Vagina (tissue), 2 donors: ENCODE measurements at places on chromosomes 5 and 9. TPM values are rescaled to one million over a fixed set of nuclear protein-coding genes. Genes with fewer than 3 reads are reported as not detected.

DNA sequence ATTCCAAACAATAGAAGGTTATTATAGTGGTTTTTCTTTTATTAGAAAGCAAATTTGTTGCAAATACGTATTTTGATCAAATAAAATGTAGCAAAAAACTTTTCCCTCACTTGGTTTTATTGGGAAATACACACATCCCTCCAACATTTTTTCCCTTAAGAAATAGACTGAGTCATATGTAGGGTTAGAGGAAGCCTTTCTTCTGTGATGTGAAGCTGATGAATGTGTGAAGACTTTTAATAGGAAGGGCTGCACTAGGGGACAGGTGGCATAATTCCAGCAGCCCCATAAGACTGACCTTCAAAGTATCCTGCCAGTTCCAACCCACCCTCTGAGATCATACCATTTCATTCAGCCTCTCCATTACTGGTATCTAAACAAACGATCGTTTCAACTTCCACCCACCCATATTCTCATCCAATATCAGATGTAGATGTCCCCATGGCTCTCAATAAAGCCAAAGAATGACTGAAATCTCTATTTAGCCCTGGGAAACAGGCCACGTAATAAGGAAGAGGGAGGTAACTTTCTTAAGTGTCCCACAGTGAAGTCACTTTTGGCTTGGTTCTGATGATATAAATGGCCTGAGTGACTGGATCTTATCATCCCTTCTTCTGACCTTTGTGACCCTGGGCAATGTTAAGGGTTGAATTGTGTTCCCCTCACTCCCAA is 64.7 kb upstream of the LPAR1 start:
- H3K27ac ChIP-seq, result peak overlapping the region; percentile 56
- H3K4me1 ChIP-seq, result peaks cover 7% of the 10 kb centered on the region
- no peaks in the 10 kb centered on the region for H3K36me3 ChIP-seq
- no peaks in the 10 kb centered on the region for H3K27me3 ChIP-seq

GRCh38 chr5:5221724-5222123 is 81.6 kb downstream of the ADAMTS16 start:
- no peaks in the 10 kb centered on the region for H3K27me3 ChIP-seq
- DNase-seq, result no peak
- H3K4me3 ChIP-seq, result no peak overlapping the region
- H3K4me1 ChIP-seq, result no peaks in the 10 kb centered on the region
- H3K27ac ChIP-seq, result no peak overlapping the region

GAS1 gene
- 163 TPM for total RNA-seq

- H3K36me3 ChIP-seq, result no peaks in the 10 kb centered on the region
- H3K4me1 ChIP-seq, result no peaks in the 10 kb centered on the region
- H3K4me3 ChIP-seq, result no peak overlapping the region
- no peak overlapping the region for H3K27ac ChIP-seq
- DNase-seq, result no peak
- H3K27me3 ChIP-seq, result no peaks in the 10 kb centered on the region
Measured at GRCh38 chr9:15357050-15357653, 50.1 kb upstream of the TTC39B start.

DNA sequence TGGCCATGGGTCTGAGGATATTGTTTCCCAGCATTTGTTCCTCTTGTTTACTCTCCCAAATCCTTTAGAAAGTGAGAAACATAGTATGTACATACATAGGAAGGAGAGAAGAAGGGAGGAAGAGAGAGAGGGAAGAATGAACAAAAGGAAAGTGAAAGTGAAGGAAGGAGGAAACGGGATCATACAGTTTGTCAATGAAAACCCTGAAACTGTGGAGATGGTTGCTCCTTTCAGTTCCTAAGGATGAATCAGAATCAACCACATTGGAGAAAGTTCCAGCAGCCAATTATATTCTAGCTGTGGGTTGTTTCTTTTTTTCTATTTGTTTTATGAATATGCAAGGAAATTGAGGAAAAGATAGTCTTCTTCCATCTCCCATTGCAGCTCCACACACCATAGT is 396.5 kb downstream of the MLLT3 start:
- H3K4me3 ChIP-seq, result no peak overlapping the region
- H3K27me3 ChIP-seq, result no peaks in the 10 kb centered on the region
- no peak overlapping the region for H3K27ac ChIP-seq
- no peak for DNase-seq
- no peaks in the 10 kb centered on the region for H3K36me3 ChIP-seq

- no peak overlapping the region for H3K4me3 ChIP-seq
- H3K27ac ChIP-seq, result no peak overlapping the region
- DNase-seq, result no peak
- no peaks in the 10 kb centered on the region for H3K4me1 ChIP-seq
- peaks cover 3% of the 10 kb centered on the region for H3K36me3 ChIP-seq
Measured at GRCh38 chr5:119501671-119502179, 49.4 kb downstream of the HSD17B4 start.

EGR1 gene
- 119 TPM for total RNA-seq

BTNL8 gene
- not detected for total RNA-seq

- DNase-seq, result peak; percentile 81
- no peak overlapping the region for H3K4me3 ChIP-seq
- H3K36me3 ChIP-seq, result no peaks in the 10 kb centered on the region
- peaks cover 50% of the 10 kb centered on the region for H3K4me1 ChIP-seq
Measured at GRCh38 chr9:98995059-98995671, 51.5 kb downstream of the COL15A1 start.

GRCh38 chr5:137340881-137341280 is 158.2 kb downstream of the SPOCK1 start:
- H3K36me3 ChIP-seq, result no peaks in the 10 kb centered on the region
- no peak overlapping the region for H3K4me3 ChIP-seq
- H3K4me1 ChIP-seq, result no peaks in the 10 kb centered on the region
- DNase-seq, result no peak

DNA sequence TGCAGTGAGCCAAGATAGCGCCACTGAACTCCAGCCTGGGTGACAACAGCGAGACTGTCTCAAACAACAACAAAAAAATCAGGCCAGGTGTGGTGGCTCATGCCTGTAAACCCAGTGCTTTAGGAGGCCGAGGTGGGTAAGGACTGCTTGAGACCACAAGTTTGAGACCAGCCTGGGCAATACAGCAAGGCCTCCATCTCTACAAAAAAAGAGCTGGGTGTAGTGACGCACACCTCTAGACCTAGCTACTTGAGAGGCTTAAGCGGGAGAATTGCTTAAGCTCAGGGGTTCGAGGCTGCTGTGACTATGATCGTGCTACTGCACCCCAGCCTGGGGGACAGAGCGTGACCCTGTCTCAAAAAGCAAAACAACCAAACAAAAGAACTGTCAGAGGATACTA is 39.9 kb upstream of the MTMR12 start:
- H3K27ac ChIP-seq, result no peak overlapping the region
- no peaks in the 10 kb centered on the region for H3K4me1 ChIP-seq
- H3K27me3 ChIP-seq, result no peaks in the 10 kb centered on the region
- no peak for DNase-seq

DNA sequence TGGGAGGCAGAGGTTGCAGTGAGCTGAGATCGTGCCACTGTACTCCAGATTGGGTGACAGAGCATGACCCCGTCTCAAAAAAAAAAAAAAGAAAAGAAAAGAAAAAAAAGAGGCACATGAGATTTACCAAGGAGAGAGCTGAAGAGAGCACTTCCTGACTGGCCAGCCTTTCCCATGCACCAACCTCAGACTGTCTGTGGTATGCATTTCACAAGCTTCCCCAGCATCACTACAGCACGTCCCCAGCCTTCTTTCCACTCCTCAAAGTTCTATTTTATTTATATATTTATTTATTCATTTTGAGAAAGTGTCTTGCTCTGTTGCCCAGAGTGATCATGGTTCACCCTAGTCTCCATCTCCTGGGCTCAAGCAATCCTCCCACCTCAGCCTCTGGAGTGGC is 13.6 kb upstream of the FUBP3 start:
- DNase-seq, result no peak
- H3K4me3 ChIP-seq, result no peak overlapping the region
- no peaks in the 10 kb centered on the region for H3K4me1 ChIP-seq
- H3K36me3 ChIP-seq, result no peaks in the 10 kb centered on the region
- H3K27me3 ChIP-seq, result no peaks in the 10 kb centered on the region

GRCh38 chr5:167425161-167425560 is 866.3 kb upstream of the WWC1 start:
- no peaks in the 10 kb centered on the region for H3K4me1 ChIP-seq
- no peak for DNase-seq
- H3K27me3 ChIP-seq, result no peaks in the 10 kb centered on the region
- no peak overlapping the region for H3K27ac ChIP-seq
- H3K4me3 ChIP-seq, result no peak overlapping the region

- H3K4me1 ChIP-seq, result no peaks in the 10 kb centered on the region
- no peaks in the 10 kb centered on the region for H3K27me3 ChIP-seq
- H3K27ac ChIP-seq, result no peak overlapping the region
- no peak overlapping the region for H3K4me3 ChIP-seq
- no peak for DNase-seq
- no peaks in the 10 kb centered on the region for H3K36me3 ChIP-seq
Measured at GRCh38 chr5:147874910-147875367, 3.6 kb upstream of the SCGB3A2 start.

GRCh38 chr5:32499261-32499660 is 54.7 kb upstream of the ZFR start:
- peaks cover 4% of the 10 kb centered on the region for H3K4me1 ChIP-seq
- no peak overlapping the region for H3K4me3 ChIP-seq
- no peaks in the 10 kb centered on the region for H3K27me3 ChIP-seq
- H3K36me3 ChIP-seq, result no peaks in the 10 kb centered on the region

DNA sequence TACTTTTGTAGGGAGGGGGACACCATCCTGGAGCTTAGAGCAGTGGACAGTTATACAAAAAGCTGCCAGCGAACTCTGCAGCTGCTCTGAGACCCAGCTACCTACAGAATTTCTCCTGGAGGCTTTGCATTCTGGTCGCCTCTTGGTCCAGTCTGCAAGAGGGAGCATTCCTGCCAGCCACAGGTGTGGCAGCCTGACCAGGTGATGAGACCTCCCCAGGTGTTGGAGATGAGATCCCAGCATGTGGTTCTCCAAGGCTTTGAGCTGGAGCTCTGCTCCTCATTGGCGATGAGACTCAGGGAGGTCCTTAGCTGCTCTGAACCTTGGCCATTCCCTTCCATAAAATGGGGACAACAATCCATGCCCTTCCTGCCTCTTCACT is 69.3 kb downstream of the RGS3 start:
- no peak for DNase-seq
- no peak overlapping the region for H3K27ac ChIP-seq
- H3K36me3 ChIP-seq, result no peaks in the 10 kb centered on the region
- no peak overlapping the region for H3K4me3 ChIP-seq

DNA sequence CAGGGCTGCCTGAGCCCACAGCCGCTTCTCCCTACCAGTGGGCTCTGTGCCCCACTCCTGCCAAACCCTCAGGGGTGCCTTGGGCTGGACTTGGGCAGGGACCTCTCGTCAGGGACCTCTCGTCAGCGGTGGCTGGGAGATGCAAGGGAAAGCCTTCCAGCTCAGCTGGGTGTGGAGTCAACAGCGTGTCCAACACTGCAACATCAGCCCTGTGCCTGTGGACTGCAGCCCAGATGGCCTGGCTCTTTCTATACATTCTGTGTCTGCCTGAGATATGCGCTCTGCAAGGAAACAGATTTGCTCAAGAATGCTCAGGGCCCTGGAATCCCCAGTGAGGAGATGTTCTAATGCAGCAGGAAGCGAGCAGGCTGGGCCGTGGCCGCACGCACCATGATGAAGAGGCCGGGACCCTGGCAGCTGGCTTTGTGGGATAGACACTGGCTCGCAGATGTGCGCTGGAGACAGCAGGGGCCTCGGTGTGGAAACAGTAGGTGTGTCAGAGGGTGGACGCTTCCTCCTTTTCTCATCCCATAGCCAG is 85.0 kb upstream of the COL5A1 start:
- no peak overlapping the region for H3K4me3 ChIP-seq
- no peaks in the 10 kb centered on the region for H3K27me3 ChIP-seq
- H3K4me1 ChIP-seq, result peaks cover 32% of the 10 kb centered on the region
- no peak overlapping the region for H3K27ac ChIP-seq
- H3K36me3 ChIP-seq, result no peaks in the 10 kb centered on the region
- no peak for DNase-seq

CCL27 gene
- total RNA-seq, result not detected

IL4 gene
- not detected for total RNA-seq

DNA sequence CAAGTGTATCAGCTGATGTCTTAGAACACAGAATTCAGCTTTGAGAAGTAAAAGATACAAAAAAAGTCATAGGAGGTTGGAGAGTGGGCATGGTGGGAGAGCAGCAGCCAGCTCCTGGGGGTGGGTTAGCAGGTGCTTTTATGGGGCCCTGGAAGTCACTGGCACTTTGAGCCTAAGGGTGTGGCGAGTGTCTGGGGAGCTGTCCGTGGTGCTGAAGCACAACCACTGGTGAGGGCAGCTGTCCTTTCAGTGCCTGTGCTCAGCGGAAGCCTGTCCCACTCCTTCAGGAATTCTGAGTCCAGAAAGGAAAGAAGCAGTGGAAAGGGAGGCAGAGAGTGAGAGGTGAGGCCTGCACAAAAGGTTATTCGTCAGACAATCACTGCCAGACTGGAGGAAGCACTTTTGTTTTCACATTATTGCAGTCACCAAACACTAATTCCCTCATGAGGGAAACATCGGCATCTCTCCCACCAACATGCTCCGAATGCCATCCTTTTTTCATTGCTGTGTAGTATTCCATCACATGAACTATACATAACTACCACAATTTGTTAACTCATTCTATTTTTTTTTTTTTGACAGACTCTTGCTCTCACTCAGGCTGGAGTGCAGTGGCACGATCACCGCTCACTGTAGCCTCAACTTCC is 59.4 kb upstream of the RAPGEF1 start:
- H3K27me3 ChIP-seq, result no peaks in the 10 kb centered on the region
- no peak overlapping the region for H3K4me3 ChIP-seq
- no peak overlapping the region for H3K27ac ChIP-seq

WNT8A gene
- total RNA-seq, result not detected

DNA sequence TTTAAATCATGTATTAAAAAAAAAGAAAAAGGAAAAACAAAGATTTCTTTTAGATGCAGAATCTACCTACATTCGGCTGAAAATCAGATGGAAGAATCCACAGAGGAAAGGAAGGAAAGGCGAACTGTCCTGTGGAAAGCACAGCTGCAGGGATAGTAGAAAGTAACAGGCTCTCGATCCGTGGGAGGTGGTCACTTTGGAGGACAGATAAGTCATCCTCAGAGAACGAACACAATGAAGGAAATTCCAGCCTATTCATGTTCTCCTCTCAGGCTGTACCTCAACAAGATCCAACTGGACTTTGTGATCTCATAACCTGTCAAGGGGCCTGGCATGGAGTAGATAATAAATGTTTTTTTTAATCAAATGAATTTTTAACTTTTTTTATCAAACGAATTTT is 72.8 kb downstream of the NR6A1 start:
- no peaks in the 10 kb centered on the region for H3K4me1 ChIP-seq
- no peak overlapping the region for H3K27ac ChIP-seq
- no peak overlapping the region for H3K4me3 ChIP-seq
- H3K27me3 ChIP-seq, result no peaks in the 10 kb centered on the region
- no peak for DNase-seq
- H3K36me3 ChIP-seq, result no peaks in the 10 kb centered on the region

- H3K27ac ChIP-seq, result no peak overlapping the region
- H3K27me3 ChIP-seq, result no peaks in the 10 kb centered on the region
- no peak overlapping the region for H3K4me3 ChIP-seq
- no peak for DNase-seq
- H3K4me1 ChIP-seq, result peaks cover 18% of the 10 kb centered on the region
Measured at GRCh38 chr5:76524101-76524835, 98.9 kb downstream of the F2RL2 start.

- H3K27me3 ChIP-seq, result no peaks in the 10 kb centered on the region
- no peaks in the 10 kb centered on the region for H3K4me1 ChIP-seq
- H3K4me3 ChIP-seq, result no peak overlapping the region
- no peak for DNase-seq
Measured at GRCh38 chr5:127567026-127567768, 49.8 kb downstream of the PRRC1 start.
